Fibroblast of lung (primary cell): ENCODE measurements at places on chromosomes 16 and 17. TPM values are rescaled to one million over a fixed set of nuclear protein-coding genes. Genes with fewer than 3 reads are reported as not detected.

The BRD7 gene
- total RNA-seq = 39.3 and 50.0 TPM in 2 replicates

The KIF18B gene
- total RNA-seq = under 0.01 and 0.99 TPM in 2 replicates

The C17orf50 gene
- not detected in 2 replicates for total RNA-seq

The SLC9A5 gene
- total RNA-seq = 1.0 and 2.3 TPM in 2 replicates

The EPX gene
- not detected in 2 replicates for total RNA-seq

The GUCY2D gene
- total RNA-seq = not detected in 2 replicates

The KRTAP4-3 gene
- total RNA-seq = not detected in 2 replicates

The GNPTG gene
- total RNA-seq = 38.8 and 40.8 TPM in 2 replicates

The FBXO39 gene
- 0.51 and 0.66 TPM in 2 replicates for total RNA-seq

The CENPX gene
- total RNA-seq = 15.2 and 30.4 TPM in 2 replicates

The GP1BA gene
- total RNA-seq = not detected in 2 replicates

The CSF3 gene
- total RNA-seq = not detected in 2 replicates

The RGS9 gene
- total RNA-seq = 1.7 and 2.1 TPM in 2 replicates

The SLFN13 gene
- 2.0 and 2.1 TPM in 2 replicates for total RNA-seq

The CCDC78 gene
- 1.0 and 1.8 TPM in 2 replicates for total RNA-seq

The LAT gene
- 0.26 and 0.50 TPM in 2 replicates for total RNA-seq

The PLEKHH3 gene
- 19.3 and 24.6 TPM in 2 replicates for total RNA-seq

The TNFAIP1 gene
- 19.8 and 23.0 TPM in 2 replicates for total RNA-seq

The RNFT1 gene
- 13.4 and 13.9 TPM in 2 replicates for total RNA-seq
